ENCODE measurements at places on chromosomes 12 and 14.

DNA sequence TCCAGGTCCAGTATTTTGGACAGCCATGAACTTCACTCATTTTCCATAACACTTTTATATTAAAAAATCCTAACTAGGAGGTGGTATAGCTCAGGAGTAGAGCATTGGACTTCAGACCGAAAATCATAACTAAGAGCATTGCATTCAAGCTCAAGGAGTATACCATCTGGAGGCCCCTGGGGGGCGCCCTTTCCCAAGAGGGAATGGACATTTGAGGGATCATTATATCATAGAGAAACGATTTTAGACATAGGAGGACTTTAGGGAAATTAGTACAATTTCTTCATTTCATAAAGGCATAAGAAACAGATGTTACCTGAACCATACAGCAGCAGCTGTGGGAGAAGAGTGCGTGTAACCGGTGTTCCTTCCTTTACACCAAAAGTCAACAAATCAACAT is 5.2 kb upstream of the ATG14 start:
- no peak for DNase-seq

DNA sequence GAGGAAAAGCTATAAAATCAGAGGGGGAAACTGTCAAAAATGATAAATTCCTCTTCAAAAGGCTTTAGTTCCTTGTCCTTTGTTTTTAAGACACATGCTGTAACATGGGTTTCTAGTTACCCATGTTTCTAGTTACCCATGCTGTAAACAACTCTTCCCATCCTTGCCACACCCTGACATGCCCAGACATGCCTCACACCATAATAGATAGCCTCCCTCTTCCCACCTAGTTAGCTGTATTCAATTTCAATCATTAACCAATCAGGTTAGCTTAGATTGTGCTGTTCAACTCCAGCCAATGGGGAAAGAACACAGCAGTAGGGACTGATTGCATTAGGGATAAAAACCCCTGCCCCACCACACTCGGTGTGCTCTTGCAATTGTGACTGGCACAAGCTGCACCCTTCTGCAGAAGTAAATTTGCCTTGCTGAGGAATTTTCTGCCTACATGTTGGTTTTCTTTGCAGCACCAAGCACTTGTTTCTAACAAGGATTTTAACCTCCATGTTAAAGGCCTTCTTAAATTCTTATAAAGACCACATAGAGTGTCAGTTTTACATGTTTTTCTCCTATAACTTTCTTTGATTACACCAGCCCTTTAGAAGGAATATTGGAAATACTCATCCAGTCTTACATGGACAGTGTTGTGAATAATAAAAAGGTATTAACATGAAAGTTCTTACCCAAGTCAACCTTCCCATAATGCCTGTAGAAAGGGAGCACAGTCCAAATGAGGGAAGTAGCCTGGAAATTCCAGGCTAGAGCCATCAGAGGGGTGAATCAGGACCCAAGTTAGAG is 32.5 kb upstream of the LALBA start:
- no peak for DNase-seq

DNA sequence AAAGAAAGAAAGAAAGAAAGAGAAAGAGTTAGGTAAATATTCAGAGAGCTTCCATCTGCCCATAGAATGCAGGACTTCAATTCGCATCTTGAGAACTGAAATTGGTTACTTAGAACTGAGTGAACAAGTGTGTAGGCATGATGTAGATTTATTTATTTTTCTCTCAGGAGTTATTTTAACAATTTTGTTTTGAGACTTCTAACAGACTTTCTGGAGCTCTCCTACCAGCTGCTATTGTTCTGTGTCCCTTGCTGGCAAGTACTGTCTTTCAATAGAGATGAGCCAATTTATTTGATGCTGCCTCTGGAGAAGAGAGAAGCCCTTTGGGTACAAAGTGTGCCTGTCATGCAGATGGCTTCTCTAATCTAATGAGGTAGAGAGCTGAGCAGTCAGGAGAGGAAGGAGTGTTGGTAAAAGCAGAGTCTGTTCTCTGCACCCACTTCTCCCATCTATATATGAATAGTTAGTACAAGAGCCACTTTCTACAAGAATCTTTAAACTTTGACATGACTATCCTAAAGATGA is 67.0 kb downstream of the SYT1 start:
- no peak for DNase-seq

GRCh38 chr14:96204151-96205058 is at the start of gene BDKRB2:
Gene BDKRB2 (plus strand): TSS chr14:96204839. CDS start chr14:96237108, 32,269 bp downstream.
- DNase-seq: no peak

DNA sequence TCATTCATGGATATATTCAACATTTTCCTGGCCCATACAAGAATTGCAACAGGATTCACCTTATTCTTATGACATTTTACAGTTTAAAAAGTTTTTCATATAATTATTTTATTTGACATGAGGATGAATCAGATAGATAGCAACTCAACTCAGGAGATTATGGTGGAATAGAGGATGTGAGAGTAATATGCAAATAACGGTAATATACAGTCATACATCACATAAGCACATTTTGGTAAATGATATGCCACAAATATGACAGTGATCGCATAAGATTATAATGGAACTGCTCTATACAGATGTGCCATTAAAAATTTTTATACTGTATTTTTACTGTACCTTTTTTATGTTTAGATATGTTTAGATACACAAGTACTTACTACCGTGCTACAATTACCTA is 24.1 kb upstream of the CRADD start:
- DNase-seq: no peak

GRCh38 chr12:75727577-75727976 is 216.2 kb upstream of the KRR1 start:
- DNase-seq: no peak

GRCh38 chr14:23478109-23478759 is 8.7 kb downstream of the NGDN start:
- DNase-seq: peak; percentile 32

DNA sequence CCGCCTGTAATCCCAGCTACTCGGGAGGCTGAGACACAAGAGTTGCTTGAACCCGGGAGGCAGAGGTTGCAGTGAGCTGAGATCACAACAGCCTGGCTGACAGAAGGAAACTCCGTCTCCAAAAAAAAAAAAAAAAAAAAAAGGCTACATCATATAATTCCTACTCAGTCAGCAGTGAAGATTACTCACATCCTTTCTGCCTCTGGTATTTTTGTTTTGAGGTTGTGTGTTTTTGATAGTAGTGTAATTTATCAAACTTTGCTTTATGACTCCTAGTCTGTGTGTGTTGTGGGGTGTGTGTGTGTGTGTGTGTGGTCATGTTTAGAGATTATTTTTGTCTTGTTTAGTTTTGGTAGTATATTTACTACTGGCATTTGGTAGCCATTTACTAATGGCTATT is 29.8 kb upstream of the DLGAP5 start:
- no peak for DNase-seq

DNA sequence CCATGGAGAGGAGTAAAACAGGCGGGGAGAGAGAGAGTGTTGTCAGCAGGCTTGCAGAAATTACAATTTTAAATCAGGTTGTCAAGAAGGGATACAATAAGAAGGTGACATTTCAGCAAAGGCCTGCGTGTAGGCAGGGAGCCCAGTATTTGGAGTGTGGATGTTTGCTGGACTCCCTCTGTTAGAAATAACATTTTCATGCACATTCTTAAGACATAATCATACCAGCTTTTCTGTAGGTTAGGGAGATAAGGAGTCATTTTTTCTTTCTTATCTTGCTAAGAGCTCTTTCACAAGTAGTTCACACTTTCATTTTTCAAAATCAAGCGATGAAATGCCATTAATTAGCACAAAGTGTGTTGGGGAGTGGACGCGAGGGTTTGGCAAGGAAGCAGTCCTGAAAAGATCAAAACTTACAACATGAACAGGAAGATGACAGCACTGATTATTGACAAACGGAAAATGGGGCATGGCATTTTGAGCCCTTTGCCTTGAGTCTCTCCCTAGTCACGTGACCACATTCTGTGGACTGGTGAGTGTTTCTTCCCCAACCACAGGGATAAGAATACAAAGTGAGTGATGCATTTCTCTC is 160.2 kb downstream of the DAD1 start:
- no peak for DNase-seq

All from stimulated activated CD8-positive, alpha-beta memory T cell treated with anti-CD3 and anti-CD28 coated beads, Interleukin-7, amount 100 ng/mL, for 1 hour (primary cell).